ENCODE measurements at places on chromosomes 3 and 15. TPM values are rescaled to one million over a fixed set of nuclear protein-coding genes. Genes with fewer than 3 reads are reported as not detected.

CDAN1 gene
- total RNA-seq = 24.8 TPM

LRRIQ4 gene
- total RNA-seq = 0.20 TPM

PP2D1 gene
- total RNA-seq = not detected

BFSP2 gene
- not detected for total RNA-seq

BLM gene
- total RNA-seq = 37.6 TPM

- no peaks in the 10 kb centered on the region for H3K36me3 ChIP-seq
- H3K4me3 ChIP-seq = no peak overlapping the region
- H3K27ac ChIP-seq = no peak overlapping the region
- no peak for DNase-seq
- no peaks in the 10 kb centered on the region for H3K4me1 ChIP-seq
Measured at GRCh38 chr3:114741066-114741465, 406.0 kb downstream of the ZBTB20 start.

DNA sequence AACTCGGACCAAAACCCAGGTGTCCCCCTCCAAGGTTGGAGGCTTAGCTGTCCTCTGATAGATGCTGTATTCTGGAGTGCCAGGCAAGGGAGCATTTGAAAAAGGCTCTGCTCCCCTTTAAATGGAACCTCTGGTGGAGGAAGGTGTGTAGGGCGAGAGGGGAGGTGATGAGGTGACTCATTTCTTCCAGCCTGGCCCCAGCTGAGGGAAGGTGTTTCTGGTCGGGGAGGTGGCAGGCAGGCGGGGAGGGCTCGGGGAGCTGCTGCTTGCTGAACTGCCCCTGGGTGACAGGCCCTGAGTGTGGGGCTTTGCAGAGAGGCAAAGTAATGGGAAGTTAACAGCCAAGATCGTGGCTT, 18.8 kb downstream of the PSTPIP1 start:
- H3K36me3 ChIP-seq = peaks cover 3% of the 10 kb centered on the region
- H3K27ac ChIP-seq = peak overlapping the region; percentile 64
- peak overlapping the region; percentile 47 for H3K4me3 ChIP-seq
- H3K27me3 ChIP-seq = no peaks in the 10 kb centered on the region

GRCh38 chr3:19226479-19226878, 78.2 kb downstream of the KCNH8 start:
- H3K36me3 ChIP-seq = no peaks in the 10 kb centered on the region
- H3K27me3 ChIP-seq = no peaks in the 10 kb centered on the region
- H3K4me3 ChIP-seq = no peak overlapping the region
- H3K27ac ChIP-seq = no peak overlapping the region

GRCh38 chr15:20349774-20350498, 191.7 kb downstream of the GOLGA6L6 start:
- no peak overlapping the region for H3K4me3 ChIP-seq
- H3K4me1 ChIP-seq = peaks cover 14% of the 10 kb centered on the region
- no peaks in the 10 kb centered on the region for H3K36me3 ChIP-seq
- no peak for DNase-seq
- no peaks in the 10 kb centered on the region for H3K27me3 ChIP-seq

All from CD8-positive, alpha-beta memory T cell (primary cell).